ENCODE measurements at places on chromosomes 7 and 10.

- no peak for DNase-seq
Observed at GRCh38 chr7:54550471-54550870, 8.3 kb downstream of the VSTM2A start.

DNA sequence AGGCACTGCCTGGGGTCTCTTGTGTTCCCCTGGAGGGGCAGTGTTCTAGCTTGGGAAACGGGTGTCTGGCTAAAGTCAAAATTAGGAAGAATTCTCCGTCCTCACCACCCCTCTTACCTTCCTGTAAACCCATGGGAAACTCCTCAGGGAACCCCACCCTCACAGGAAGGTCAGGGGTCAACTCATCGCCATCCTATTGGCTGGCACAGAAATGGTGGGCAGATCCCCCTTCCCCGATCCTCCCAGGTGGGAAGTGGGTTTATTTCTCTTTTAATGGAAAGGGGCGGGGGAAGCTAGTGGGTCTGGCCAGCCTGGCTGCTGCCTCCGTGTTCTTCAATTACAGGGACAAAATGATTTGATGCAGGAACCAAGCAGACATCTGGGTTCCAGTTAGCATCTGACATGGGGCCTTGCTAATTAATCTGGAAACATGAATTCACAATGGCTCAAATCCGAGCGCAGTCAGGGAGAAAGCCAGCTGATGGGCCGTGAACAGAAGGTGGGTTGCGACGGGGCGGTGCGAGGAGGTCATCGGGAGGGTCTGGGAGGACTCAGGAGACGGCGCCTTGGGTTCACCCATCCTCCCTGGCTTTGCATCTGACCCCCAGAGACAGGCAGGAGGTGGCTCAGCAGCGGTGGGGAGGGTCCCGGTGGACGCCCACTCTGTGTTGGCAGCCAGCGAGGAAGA, 66.6 kb downstream of the SLIT1 start:
- DNase-seq, result no peak

DNA sequence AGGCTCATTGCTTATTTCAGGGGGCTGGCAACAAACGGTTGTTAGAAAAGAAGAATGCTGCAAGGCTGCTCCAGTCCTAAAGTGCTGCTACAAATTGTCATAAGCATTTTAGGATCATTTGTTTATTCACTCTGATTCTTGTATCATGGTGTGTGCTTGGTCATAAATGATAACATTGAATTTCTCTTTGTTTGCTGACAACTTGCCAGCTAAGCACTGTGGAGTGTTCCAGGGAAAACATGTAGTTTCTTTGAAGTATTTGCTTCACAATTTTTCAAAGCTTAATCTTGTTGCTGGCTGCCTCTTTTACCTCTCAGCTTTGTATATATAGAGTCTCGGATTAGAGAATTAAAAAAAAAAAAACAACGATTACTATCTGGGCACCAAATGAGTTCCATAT, 263.0 kb downstream of the PHF14 start:
- no peak for DNase-seq

- DNase-seq, result no peak
Observed at GRCh38 chr10:73641328-73642060, at the start of gene MYOZ1. MYOZ1 (minus strand) TSS chr10:73641474; CDS start chr10:73640017, 1,457 bp downstream.

- DNase-seq, result no peak
Observed at GRCh38 chr7:151648429-151648828, 128.7 kb upstream of the RHEB start.

- DNase-seq, result no peak
Observed at GRCh38 chr7:132527467-132528410, 48.5 kb downstream of the PLXNA4 start.

DNA sequence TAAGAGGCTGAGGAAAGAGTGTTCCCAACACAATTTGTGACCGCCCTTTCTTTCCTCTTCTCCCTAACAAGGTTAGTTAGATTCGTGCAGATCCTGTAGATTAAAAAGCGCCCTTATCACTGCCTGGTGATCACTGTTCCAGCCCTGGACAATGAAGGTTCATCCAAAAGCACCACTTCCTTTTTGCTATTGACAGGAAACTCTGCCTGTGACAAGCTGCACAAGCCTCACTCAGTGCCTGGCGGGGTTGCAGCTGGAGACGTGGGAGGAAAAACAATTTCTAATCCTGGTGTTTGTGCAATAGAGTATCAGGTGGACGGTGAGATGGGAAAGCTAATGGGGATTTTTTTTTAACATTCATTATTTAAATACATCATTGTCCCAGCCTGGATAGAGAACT, 105.9 kb upstream of the CAV2 start:
- no peak for DNase-seq

GRCh38 chr10:68470300-68470699, 1.5 kb downstream of the DNA2 start:
- DNase-seq, result no peak

DNA sequence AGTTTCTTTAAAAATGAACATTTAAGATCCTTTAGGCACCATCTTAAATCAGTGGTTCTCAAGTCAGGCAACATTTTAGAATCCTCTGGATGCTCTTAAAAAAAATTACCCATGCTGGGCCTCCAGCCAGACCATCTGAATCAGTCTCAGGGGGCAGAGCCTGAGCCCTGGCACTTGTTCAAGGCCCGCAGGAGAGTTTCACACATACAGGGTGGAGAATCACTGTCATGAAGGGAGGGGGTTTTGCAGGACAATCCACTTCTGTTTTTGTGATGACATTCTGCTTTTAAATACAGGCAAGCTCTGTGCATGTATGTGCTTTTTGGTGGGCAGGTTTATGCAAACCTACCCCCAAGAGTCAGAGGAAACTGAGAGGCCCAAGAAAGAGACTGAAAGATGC, 268.6 kb downstream of the SEC23IP start:
- DNase-seq, result no peak

DNA sequence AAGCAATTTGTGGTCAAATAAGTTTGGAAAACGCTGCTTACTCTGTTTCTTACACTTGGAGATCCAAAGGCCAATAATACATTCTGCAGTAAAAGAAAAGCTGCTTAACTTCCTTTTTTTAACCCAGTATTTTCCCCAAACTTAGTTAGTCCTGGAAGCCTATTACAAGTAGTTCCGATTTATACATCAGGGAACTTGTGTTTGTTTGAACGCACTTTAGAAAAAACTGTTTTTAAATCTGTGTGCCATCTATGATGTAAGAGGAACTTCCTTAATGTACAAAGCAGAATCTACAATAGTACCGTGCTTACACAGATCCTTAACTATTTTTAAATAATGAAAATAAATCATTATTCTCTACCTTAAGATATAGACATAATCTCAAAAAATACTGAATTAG, 23.0 kb downstream of the SFR1 start:
- no peak for DNase-seq

DNA sequence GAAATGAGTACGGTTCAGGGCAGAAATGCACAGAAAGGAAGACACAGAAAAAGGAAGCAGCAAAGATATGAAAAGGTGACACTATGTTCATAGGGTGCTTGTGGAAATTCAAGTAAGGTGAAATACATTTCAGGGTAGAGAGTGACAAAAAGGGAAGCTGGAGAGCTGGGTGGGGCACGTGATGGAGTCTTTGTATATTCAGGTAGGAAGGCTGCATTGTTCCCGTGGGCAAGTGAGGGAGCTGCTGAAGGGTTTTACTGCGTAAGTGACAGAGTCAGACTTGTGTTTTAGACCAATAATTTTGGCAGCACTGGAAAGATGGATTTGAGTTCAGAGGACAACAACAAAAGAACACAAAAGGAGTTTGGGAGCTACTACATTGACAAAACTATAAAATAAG, 35.3 kb upstream of the ANK3 start:
- no peak for DNase-seq

- no peak for DNase-seq
Observed at GRCh38 chr7:122675011-122675410, 23.9 kb downstream of the RNF133 start.

DNA sequence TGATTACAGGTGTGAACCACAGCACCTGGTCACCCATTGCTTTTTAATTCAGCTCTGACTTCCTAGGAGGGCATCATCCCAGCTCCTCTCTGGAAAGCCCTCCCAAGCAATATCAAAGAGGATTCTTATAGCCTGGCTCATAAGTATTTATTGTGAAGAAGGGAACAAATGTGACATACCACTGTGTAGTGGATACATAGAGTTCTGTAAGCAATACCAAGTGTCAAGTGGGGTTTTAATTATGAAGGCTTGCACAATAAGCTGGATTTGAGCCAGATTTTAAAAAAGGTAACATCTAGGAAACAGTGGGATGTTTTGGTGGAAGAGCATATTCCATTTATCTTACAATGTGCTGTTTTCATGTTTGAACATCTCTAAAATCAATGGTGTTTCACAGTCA, 19.0 kb upstream of the PRTFDC1 start:
- DNase-seq, result no peak

GRCh38 chr7:88009651-88010050, 75.6 kb downstream of the ADAM22 start:
- DNase-seq, result no peak

DNA sequence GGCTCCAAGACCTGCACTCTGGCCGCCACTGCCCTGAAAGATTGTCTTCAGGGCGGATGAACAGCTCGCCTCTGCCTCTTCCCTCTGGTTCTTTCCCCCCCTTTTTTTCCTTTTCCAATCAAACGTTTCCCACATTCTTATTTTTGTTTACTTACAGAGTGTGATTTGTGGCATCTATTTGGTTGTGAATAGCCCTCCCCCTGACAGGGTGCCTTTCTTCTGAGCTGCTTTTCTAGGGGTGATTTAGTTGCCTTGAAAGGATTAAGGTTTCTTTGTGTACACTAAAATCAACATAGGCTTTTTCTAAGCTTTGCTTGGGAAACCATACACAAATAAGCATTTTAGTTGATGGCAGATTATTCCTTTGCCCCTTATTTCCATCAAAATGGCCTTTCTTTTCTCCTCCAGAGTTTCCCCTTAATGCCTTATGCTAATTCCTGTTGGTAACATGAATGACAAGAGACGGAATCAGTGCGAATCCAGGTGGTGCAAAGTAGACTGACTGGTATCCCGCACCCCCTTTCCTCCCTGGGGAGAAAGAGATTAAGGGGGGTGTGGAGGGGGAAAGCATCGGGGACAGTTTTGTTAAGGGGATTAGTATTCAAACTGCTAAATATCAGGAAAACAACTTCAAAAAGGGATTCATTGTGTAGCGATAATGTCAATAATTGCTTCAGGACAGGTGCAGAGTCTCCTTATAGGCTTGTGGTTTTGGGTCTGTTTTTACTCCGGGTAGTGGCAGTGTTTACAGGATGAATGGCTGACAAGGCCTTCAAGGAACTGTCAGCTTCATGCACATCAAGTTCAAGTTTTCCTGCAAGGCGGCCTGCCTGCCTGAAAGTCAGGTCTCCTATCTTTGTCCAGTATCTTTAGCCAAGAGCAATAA, 431.6 kb upstream of the GALNT17 start:
- no peak for DNase-seq

DNA sequence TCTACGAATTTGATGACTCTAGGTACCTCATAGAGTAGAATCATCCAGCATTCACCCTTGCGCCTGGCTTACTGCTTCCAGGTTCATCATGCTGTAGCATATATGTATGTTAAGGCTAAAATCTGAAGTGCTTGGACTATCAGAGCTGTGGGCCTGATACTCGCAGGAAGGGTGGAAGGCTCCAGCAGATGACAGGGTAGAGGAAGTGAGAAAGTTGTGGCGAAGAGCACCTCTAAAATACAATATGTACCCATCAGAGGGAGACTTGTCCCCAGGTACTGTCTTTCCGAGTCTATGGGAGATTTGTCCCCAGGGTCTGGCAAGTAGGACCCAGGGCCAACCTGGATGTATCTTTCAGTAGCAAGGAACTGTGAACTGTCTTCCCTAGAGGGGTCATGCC, 48.1 kb upstream of the PLEKHA1 start:
- no peak for DNase-seq

DNA sequence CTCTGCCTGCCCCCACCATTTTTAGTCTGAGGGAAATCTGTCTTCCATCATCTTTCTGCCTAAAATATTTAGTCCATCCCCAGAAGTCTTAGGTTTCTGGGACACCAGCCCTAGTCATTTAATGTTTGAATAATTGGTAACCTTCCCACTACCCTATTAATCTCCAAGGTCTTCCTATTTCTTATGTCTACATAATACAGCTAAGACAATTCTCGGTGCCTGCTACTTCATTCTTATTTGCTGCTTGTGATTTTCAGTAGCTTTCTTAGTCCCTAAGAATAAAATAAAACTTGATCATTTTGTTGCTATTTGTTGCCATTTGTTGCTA, 11.1 kb downstream of the RALA start:
- no peak for DNase-seq

DNA sequence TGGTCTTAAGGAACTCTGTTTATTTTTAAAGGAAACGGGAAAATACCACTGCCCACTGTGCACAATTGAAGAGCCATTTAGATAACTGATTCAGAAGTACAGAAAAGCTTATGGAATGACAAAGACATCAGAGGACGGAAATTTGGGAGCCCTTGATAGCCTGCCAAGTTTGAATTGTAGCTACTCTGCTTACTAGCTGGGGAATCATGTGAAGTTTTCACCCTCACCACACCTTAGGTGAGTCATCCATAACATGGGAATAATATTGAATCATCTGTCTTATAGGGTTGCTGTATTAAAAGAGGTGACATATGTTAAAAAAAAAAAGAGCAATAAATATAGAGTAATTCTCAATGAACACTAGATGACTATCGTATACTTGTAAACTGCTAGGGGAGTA, 1104.2 kb downstream of the GATA3 start:
- DNase-seq, result no peak

Measured in stimulated activated CD4-positive, alpha-beta T cell treated with anti-CD3 and anti-CD28 coated beads, Interleukin-4, amount 100 ng/mL, for 1 hour (primary cell).